ENCODE measurements at places on chromosomes 6 and 20. TPM values are rescaled to one million over a fixed set of nuclear protein-coding genes. Genes with fewer than 3 reads are reported as not detected.
A peak's percentile ranks its signal among the peaks of the same experiment; 100 is the strongest.

- no peak for DNase-seq
These were observed 32.0 kb upstream of the SPTLC3 start for GRCh38 chr20:12976720-12977309.

DNA sequence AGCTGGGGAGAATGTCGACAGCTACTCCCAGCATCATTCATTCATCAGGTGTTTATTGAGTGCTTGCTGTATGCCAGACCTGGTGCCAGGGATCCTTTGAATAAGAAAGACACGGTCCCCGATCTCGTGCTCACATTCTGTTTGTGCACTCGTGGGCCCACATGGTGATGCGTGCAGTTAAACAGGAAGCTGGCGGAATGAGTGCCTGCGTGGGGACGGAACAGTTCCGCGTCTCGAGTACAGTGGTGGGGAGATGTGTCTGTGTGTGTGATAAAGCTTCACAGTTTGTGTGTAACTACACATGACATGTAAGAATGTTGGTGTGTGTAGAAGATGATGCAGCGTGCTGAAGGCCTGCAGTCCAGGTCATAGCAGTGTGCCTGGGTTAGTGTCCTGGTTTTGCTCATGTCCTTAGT is 6.5 kb downstream of the RBM38 start:
- peak; percentile 48 for DNase-seq

DNA sequence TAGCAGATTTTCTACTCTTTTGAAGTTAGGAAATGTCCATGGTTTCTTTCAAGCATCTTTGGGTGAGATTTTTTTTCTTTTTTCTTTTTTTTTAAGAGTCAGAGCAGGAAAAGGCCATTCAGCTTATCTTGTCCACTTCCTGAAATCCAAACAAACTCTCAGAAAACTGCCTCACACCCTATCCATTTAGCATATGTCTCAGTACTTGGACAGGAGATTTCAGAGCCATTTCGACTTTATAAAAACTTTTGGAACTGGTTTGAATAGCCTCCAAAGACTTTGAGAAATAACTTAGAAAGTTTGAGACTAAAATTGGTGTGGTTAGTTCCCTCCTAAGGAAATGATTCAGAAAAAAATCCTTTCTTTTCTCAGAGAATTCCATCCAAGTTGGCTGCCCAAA is 125.1 kb downstream of the MYLK4 start:
- DNase-seq = no peak

DNA sequence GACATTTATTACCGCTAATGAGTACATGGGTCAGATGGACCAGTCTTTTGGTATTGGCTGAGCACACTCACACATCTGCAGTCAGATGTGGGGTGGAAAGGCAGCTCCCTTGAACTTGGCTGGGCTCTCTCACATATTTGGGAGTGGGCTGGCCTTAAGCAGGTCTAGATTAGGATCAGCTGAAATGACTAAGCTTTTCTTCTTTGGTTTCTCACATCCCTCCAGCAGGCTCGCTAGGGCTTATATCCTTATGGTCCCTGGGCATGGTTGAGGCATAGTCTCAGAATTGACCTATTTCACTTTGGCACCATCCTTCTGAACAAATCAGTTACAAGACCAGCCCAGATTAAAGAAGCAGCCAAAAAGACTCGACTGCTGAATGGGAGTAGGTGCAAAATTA is 14.4 kb upstream of the PLCB1 start:
- no peak for DNase-seq

- no peak for DNase-seq
These were observed 166.8 kb upstream of the CST7 start for GRCh38 chr20:24782301-24782700.

DNA sequence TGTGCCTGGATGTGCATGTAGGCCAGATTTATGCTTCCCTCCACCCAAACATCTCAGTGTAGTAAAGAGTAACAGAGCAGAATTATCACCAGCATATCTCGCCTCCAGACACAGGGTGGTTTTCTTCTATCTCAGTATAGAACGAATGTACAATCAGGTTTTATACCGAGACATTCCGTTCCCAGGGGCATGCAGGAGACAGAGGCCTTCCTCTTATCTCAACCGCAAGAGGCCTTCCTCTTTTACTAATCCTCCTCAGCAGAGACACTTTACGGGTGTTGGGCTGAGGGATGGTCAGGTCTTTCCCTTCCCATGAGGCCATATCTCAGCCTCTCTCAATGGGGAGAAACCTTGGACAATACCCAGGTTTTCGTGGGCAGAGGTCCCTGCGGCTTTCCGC is 36.4 kb upstream of the MC3R start:
- no peak for DNase-seq

GRCh38 chr6:118627724-118628123 is 23.7 kb downstream of the CEP85L start:
- no peak for DNase-seq

DNA sequence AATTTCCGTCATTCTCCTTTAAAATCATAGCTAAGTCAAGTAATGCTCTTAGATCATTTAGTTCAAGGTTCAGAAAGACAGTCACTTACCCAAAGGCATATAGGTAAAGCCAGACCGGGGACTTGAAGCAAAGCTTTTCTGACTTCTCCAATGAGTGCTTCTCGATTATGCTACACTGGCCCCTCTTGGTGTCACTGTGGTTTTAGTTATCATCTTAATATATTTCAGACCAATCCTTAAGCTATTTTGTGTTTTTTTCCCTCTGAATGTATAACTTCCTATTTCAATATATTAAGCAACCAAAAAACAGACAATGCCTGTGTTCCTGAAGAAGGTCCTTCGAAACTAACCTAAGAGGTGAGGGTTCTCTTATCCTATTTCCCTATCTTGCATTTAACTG is 3.9 kb downstream of the PRDM1 start:
- no peak for DNase-seq

DNA sequence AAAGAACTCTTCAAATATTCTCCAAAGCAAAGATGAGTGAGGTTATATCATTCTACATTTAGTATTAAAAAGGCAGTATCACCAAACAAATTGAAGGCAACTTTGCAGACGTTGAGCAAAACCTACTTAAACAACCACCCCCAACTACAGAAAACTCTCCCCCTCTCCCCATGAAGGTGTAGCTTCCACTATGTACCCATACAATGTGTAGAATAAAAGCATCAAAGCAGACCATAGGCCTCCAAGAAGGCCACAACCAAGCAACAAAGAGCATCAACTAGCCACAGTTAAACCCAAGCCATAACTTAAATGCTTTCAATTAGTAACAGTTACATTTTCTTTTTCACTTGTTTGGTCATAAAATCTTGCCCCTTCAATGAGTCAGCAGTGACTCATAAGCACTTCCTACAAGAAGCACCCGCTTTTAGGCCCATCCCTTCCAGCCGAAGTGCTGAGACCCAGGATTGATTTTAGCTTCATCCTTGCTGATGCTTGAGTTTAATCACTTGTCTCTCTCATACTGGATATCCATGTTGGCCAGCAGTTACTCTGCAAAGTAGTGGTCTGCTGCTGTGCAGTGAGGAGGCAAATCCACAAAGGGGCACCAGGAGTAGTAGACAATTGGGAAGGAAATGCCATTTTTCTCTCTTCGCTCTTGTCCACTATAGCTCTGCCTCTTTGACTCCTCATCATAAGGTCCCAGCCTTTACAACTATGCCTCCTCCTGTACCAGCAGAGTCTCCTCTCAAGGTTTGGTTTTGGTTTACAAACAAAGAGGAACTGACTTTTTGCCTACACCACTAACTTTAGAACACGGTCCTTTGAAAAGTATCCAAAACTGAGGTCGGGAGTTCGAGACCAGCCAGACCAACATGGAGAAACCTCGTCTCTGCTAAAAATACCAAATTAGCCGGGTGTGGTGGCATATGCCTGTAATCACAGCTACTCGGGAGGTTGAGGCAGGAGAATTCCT is 8.4 kb upstream of the NUP153 start:
- DNase-seq = no peak

DNA sequence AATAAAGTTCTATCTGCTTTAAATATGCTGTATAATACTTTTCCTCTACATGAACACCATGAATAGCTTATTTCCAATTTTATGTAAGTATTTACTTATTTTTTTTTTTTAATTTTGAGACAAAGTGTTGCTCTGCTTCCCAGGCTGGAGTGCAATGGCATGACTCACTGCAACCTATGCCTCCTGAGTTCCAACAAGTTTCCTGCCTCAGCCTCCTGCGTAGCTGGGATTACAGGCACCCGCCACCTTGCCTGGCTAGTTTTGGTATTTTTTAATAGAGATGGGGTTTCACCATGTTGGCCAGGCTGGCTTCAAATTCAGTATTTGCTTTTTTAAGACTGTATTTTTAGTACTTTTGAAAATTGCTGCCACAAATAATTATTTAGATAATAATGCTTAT is 1365.9 kb downstream of the GRIK2 start:
- no peak for DNase-seq

GRCh38 chr6:4103929-4104328 is 25.0 kb upstream of the FAM217A start:
- no peak for DNase-seq

DNA sequence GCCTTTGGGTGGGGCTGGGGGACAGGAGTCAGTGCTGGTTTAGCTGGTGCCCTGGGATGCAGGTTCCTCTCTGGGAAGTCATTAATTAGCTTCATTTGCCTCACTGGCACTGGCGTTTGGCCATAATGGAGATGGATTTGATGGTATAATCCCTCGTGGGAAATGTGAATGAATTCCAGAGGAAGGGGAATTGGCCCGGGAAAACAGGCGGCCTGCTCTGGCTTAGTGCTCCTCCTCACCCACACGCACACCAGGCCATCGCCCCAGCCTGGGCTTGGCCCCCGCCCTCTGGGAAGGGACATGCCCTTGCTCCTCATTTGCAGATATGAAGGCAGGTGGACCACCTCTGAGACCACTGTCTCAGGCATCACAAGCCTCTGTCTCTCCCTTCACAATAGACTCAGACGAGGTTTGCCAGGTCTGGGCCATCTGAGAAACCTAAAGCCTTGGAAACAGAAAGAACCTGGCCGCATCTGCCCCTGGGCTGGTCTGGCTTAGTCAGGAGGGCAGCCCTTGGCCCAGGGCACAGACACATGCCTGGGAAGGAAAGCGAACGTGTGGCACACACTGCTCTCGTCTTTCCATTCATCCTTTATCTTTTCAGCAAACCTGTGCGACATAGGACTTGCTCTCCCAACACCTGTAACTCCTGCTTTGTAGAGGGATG is 199.2 kb upstream of the CDH4 start:
- DNase-seq = no peak

GRCh38 chr6:168384045-168385036 is 56.6 kb upstream of the SMOC2 start:
- DNase-seq = no peak

DNA sequence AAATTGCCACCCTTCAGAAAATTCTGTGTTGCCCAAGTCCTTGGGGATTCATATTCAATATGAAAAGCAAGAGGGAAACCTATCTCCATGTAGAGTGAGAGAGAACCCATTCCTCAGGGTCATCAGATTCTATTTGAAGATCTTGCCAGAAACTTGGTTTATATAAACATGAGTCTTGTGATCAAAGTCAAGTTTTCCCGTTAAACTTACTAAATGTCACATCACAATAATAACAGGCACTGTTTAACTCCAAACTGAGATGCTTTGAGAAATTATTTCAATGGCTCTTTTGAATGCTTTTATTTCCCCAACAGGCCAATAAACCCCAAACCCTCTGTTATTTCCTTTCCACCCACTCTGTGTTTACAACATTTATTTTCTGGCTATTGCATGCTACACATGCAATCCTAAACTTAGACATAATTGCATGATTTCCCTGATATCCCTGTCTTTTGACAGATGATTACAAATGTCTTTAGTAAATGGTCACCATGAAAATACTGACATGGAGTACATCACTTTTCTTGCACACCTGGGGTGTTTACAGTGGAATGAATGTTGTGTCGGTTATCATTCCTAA is 31.1 kb upstream of the SSTR4 start:
- no peak for DNase-seq

GRCh38 chr6:63352069-63352543 is 32.3 kb upstream of the LGSN start:
- no peak for DNase-seq

DNA sequence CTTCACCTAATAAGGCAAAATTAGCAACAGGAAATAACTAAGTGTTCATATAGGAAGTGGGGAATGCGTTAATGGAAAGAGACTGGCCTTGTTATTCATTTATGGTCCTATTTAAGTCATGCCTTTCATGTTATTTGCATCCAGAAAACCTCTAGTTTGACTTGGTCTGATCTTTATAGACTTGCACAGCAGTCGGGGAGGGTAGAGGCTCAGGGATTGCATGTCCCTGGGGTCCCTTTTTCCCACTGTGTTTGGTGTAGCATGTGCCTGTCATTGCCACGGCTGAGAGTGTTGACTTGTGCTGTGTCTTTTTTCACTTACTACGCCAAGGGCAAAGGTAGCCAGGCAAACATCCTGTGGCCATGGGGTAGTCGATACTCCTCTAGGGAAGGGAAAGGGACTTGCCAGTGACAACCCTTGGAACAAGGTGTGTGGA is 105.4 kb upstream of the RIN2 start:
- no peak for DNase-seq

- peak; percentile 51 for DNase-seq
These were observed 422.7 kb downstream of the CD83 start for GRCh38 chr6:14540276-14540675.

DNA sequence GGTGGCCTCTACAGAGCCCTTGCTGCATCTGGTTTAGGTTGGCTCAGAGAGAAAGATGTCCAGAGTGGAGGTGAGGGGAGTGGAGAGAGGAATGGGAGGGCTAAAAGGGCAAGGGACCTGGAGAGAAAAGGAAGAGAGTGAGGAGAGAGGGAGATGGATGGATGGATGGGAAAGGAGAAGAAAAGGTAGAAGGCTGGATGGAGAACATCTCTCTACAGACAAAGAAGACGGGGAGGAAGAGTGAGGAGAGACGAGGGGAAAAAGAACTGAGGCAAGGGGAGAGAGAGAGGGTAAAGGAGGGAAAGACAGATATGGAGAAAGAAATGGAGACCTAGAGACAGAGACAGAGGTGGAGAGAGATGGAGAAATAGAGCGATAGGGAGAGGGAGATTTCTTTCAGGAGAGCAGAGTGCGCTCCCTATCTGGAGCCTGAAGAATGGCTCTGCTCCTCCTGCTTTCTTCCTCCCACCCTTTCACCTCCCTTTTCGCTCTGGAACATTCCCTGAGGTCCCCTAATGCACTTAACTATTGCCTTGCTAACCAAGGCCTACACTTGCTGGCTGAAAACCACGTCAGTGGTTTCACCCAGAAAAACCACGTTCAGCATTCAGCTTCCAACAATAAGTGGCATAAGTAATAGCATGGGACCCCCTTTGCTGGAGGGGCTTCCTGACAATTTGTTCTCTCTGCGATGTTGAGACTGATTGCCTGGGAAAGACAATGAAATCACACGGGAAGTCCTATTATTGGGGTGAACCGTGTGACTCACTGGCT is 286.3 kb downstream of the CDH26 start:
- DNase-seq = no peak

FITM2 gene
- 150 TPM for total RNA-seq

TINAG gene
- 0.16 TPM for total RNA-seq

OR2B2 gene
- total RNA-seq = not detected

FOXF2 gene
- total RNA-seq = 0.16 TPM

SAMD10 gene
- total RNA-seq = 6.0 TPM

MYLK4 gene
- 1.4 TPM for total RNA-seq

AKAP7 gene
- total RNA-seq = 10.3 TPM

KIAA1755 gene
- total RNA-seq = 5.4 TPM

C6orf58 gene
- total RNA-seq = not detected

OR2J3 gene
- total RNA-seq = not detected

PGC gene
- not detected for total RNA-seq

SS18L1 gene
- 8.9 TPM for total RNA-seq

FHL5 gene
- 7.2 TPM for total RNA-seq

RFX6 gene
- not detected for total RNA-seq
